ENCODE measurements at places on chromosomes 11 and 22. TPM values are rescaled to one million over a fixed set of nuclear protein-coding genes. Genes with fewer than 3 reads are reported as not detected.
A peak's percentile ranks its signal among the peaks of the same experiment; 100 is the strongest.

DNA sequence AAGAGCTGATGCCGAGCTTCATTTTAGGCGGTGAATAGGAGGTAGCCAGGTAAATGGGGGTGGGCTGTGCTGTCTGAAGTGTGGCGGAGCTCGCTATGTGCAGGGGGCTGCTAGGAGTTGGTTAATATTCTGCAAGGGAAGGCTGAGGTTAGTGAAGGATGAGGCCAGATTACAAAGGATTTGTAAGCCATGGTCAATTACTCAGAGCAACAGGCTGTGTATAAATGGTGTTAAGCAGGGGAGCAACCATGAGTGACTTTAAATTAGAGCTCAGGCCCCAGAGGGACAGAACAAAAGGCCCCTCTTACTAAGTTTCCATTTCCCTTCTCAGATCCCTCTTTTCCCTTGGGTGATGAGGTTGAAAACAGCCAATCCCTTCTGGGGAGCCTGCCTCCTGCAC lies 7.3 kb upstream of the MCAM start:
- no peak for DNase-seq
- H3K27ac ChIP-seq = no peak overlapping the region
- H3K36me3 ChIP-seq = no peaks in the 10 kb centered on the region
- H3K4me3 ChIP-seq = no peak overlapping the region
- H3K27me3 ChIP-seq = peaks cover 9% of the 10 kb centered on the region

DNA sequence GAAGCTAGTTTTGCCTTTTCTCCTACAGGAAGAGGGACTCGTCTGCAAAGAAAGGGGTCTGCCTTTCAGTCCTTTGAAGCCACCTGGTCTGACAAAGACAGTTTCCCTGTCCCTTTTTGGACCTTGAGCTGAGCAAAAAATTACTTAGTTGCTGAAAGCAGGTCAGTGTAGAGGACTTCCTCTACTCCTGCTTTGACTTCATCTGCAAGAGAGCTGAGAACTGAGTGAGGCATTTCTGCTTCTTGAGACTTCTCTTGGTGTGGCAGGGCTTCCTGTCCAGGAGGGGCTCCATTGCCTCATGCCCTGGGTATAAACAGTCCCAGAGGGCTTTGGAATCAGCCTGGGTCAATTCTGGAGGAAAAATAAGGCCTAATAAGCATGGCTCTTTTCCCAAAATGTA lies 73.1 kb downstream of the ZNRF3 start:
- DNase-seq = no peak
- H3K27me3 ChIP-seq = peaks cover 94% of the 10 kb centered on the region
- H3K4me3 ChIP-seq = no peak overlapping the region
- peaks cover 4% of the 10 kb centered on the region for H3K36me3 ChIP-seq
- H3K4me1 ChIP-seq = peaks cover 14% of the 10 kb centered on the region
- H3K27ac ChIP-seq = no peak overlapping the region

GRCh38 chr11:25980091-25980490 lies 351.8 kb upstream of the ANO3 start:
- H3K27me3 ChIP-seq = no peaks in the 10 kb centered on the region
- H3K4me3 ChIP-seq = no peak overlapping the region
- no peak overlapping the region for H3K27ac ChIP-seq

GRCh38 chr22:44192098-44192815 lies 11.5 kb downstream of the PARVG start:
- no peak overlapping the region for H3K27ac ChIP-seq
- H3K36me3 ChIP-seq = peaks cover 24% of the 10 kb centered on the region
- peaks cover 23% of the 10 kb centered on the region for H3K4me1 ChIP-seq
- peak; percentile 70 for DNase-seq
- H3K4me3 ChIP-seq = no peak overlapping the region
- no peaks in the 10 kb centered on the region for H3K27me3 ChIP-seq

- H3K27ac ChIP-seq = no peak overlapping the region
- no peak overlapping the region for H3K4me3 ChIP-seq
- no peaks in the 10 kb centered on the region for H3K36me3 ChIP-seq
- peaks cover 2% of the 10 kb centered on the region for H3K4me1 ChIP-seq
- DNase-seq = no peak
- H3K27me3 ChIP-seq = peaks cover 27% of the 10 kb centered on the region
These were observed 74.3 kb downstream of the RTL6 start for GRCh38 chr22:44423556-44424358.

Gene TPP1
- 120 TPM for total RNA-seq

Measured in activated naive CD8-positive, alpha-beta T cell treated with anti-CD3 and anti-CD28 coated beads, Interleukin-2, amount 10 ng/mL, durations not matched to agents 7 days and 5 days (primary cell).